ENCODE measurements at places on chromosomes 5 and 9.
A peak's percentile ranks its signal among the peaks of the same experiment; 100 is the strongest.

DNA sequence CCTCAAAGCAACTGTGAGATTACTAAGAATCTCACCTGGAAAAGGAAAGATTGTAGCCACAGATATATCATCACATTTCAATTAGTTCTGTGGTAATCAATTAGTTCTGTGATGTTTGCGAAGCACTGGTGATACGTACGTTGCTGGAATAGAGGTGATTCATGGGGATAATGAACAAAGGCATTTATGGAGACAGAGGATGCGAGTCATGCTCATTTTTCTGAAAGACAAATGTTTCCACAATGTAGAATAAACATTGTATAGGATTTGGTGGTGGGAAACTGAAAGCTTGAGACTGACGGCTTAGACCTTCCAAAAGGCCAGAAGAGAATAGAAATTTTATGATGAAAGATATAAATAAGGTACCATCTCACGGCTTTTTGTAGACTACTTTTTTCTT lies 507.3 kb upstream of the TYRP1 start:
- peak; percentile 62 for DNase-seq

- DNase-seq = no peak
Measured at GRCh38 chr9:92948038-92948534, 763 bp downstream of the FGD3 start.

DNA sequence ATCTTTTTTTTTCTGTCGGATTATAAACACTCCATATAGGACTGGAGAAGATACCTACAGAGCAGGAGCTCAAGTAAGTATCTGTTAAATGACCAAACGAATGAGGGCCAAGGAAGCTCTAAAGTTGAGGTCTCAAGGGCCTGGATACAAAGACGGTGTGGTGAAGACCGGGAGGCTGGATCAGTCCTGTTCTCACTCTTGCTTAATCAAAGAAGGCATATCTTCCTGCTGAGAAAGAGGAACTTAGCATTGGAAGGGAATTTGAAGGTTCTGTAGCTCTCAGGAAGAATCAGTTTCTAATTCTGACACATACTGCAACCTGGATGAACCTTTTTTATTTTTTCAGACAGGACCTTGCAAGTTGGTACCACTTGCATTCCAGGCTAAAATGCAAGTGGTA lies 28.3 kb upstream of the PAX5 start:
- DNase-seq = no peak

GRCh38 chr5:162272417-162272816 lies 204.8 kb downstream of the GABRG2 start:
- no peak for DNase-seq

DNA sequence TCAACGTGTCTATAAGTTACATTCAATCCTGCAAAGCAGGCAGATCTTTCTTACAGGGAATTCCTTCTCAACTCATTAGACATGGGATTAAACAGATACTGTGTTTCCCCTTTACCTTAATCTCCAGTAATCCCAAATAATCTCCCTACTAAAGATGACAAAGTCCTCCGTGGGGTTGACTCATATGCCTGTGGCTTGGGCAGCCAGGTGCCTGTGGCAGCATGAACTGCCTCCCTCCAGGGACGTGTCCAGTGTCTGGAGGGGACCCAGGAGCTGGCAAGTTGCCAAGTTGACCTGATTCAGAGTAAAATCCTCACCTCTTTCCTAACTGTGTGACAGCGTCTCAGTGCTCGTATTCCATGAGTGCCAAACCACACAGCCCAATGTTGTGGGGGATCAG lies 94.6 kb upstream of the PTCH1 start:
- no peak for DNase-seq

DNA sequence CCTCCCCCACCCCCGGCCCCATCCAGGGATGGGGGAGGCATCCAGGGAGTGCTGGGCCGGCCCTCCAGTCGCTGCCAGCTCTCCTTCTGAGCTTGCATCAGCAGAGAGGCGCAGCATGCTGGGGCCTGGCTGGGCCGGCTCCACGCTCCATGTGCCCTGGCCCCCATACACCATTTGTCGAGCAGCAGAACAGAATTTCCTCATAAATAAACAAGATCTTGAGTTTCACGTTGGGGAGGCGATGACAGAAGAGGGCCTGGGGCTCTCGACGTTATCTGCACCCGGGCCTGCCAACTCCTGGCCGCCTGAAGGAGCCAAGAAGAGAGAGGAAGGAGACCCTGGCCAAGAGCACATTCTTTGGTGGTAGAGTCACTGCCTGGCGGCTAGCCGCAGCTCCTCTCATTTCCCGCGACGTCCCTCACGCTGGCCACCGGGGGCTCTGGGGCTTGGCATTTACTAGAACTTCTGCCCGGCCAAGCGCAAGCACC lies 177.0 kb downstream of the FGF18 start:
- peak; percentile 76 for DNase-seq

- DNase-seq = no peak
Measured at GRCh38 chr5:151284392-151284967, 19.1 kb downstream of the SLC36A3 start.

DNA sequence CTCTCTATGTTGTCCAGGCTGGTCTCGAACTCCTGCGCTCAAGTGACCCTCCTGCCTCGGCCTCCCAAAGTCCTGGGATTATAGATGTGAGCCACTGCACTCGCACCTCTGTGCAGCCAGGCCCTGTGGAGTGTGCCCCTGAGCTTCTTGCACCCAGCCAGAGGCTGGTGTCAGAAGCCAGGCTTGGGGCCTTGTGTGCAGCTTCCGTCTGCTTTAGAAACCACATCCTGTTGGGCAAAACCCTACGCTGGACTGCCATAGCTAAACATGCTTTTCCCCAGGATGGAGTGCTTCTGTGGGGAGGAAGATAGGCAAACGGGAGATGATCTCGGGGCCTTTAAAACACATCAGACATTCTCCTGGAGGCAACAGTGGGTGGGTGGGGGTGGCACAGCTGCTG lies 40.1 kb downstream of the PRRT1B start:
- no peak for DNase-seq

- peak; percentile 28 for DNase-seq
Measured at GRCh38 chr9:108751369-108751768, 104.4 kb downstream of the ACTL7B start.

GRCh38 chr9:136448655-136449054 lies 9.0 kb upstream of the INPP5E start:
- no peak for DNase-seq

DNA sequence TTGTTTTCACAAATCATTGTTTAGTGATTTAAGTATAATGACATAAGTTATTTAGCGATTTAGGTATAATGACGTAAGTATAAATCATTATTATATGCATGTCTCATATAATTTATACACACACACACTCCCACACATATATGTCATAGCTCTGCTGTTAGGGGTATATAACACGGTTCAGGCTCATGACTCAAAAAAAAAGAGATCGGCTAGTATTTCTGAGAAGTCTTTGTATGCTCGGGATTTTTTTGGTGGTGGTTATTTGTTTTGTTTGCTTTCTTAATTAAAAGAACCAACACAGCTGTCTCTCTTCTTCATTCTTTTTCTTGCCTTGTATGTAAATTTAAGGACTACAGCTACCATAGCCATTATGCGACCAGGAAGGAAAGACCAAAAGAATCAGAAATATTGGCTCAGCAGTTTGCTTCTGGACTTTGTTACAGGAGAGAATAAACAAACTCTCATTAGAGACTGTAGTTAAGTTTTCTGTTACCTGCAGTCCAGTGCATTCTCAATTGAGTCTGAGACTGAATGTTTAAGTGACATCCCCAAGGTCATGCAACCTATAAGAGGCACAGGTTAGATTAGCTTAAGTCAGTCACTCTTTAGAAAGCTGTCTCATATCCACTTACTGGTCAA lies 83.2 kb upstream of the NREP start:
- DNase-seq = no peak

DNA sequence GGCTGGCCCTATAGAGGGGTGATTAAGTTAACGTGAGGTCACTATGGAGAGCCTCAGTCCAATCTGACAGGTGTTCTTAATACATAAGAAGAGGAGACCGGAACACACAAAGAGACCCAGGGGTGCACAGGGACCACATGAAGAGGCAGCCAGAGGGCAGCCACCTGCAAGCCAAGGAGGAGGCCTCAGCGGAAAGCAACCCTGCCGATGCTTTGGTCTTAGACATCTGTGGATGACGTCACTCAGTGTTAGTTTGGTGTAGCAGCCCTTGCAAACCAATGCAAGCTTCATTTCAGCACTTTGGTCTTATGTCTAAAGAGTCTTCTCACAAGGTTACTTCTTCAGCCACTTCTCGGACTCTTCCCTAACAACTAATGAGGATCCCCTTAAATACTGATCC lies 47.6 kb upstream of the GRHPR start:
- no peak for DNase-seq

DNA sequence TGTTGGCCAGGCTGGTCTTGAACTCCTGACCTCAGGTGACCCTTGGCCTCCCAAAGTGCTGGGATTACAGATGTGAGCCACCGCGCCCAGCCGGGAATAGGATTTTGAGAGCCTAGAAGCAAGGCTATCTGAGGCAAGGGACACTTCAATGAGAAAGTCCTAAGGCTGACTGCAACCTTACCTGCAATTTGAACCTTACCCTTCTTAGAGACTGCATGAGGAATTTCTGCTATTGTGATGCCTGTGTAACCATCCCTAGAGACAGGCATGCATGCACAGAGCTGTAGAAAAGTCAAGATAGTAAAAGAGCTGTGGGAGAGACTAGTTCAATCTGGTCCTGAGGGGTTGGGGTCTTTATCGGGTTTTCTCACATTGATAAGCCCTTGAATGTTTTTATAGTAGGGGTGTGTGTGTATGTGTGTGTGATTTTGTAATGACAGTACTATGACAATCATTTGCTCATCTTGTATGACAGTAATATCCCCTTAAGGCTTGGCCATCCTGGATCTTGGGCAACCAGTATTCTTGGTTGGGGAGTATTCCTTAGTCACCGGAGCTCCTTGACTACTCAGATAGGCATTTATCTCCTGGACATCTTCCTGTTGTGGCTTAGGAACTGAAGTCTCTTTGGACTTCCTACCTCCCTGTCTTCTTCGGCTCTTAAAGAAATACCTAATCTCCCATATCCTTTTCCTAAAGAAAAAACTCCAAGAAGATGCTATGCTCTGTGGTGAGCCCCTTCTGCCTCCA lies 11.2 kb downstream of the DNAJB5 start:
- DNase-seq = peak; percentile 64

DNA sequence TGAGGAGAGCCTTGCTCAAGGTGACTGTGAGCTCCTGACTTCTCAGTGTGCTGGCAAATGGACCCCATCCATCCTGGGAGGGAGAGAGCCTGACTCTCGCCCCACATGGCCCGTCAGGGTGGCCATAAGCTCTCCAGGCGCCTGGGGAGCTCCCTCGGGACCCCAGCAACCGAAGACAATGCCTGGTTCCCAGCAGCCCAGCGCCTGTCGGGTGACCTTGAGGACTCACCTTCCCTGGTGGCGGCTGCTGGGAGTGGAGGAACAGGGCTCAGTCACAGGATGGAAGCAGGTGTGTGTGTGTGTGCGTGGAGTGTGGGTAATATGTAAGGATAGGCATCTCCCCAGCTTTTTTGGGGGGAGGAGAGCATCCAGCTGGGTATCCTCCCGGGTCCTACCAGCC lies 190.3 kb downstream of the MELK start:
- DNase-seq = no peak

DNA sequence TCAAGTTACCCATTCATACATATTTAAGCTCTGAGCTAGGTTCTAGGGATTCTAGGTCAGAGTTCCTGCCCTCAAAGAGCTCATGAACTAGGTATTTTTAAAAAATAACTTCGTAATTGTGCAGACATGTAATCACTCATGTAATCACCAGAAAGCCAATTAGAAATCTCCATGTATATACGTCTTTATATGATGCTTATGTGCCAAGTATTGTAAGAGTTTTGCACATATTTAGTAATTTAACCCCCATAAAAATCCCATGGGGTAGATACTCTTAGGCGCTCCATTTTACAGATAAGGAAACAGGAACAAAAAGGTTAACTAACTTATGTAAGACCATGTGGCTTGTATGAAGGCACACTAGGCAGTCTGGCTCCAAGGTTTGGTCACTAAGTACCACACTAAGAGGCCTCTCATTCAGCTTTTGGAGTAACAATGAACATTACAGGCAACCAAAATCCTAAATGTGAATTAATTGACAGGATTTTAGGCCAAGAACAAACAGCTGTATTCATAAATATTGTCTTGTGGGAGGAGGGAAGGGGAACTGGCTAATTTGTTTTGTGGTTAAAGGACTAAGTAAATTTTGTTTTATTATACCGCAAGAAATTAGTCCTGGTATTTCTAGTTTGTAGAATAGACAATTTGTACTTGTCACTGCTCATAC lies 1.7 kb upstream of the OTULINL start:
- no peak for DNase-seq

DNA sequence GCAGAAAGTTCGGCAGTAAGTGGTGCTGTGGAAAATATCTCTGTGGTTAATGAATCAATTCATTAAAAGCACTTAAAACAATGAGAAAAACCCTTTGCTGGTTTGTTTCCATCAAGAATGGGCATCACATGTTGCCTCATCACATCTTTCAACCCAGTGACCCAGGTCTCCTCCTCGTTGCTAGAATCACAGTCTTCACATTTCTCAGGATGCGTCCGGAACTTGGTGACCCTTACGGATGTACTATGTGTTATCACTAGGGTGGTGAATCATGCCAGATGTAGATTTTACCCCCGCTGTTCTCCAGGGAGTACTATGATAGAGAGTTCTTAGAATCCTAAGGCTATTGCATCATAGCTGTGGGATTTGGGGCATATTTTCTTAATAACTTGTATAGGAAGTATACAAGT lies 217.9 kb upstream of the KLF4 start:
- DNase-seq = peak; percentile 93

- no peak for DNase-seq
Measured at GRCh38 chr5:126450346-126450745, 27.1 kb downstream of the GRAMD2B start.

DNA sequence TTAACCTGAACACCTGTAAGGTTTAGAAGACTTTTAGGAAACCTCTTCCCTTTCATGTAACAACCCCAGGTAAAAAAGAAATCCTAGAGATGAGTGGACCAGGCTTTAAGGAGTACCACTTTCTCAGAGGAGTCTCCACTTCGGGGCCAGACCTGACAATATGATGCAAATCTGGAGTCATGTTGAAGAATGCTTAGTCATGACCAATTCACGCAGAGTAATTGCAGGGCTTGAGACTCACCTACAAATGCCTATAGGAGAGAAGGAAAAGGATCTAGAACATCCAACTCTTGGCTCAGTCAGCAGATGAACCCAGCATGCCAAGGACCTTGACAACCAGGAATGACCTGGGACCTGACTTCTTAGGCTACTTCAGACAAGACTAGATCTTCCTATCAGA lies 235.4 kb downstream of the DOCK8 start:
- DNase-seq = no peak

DNA sequence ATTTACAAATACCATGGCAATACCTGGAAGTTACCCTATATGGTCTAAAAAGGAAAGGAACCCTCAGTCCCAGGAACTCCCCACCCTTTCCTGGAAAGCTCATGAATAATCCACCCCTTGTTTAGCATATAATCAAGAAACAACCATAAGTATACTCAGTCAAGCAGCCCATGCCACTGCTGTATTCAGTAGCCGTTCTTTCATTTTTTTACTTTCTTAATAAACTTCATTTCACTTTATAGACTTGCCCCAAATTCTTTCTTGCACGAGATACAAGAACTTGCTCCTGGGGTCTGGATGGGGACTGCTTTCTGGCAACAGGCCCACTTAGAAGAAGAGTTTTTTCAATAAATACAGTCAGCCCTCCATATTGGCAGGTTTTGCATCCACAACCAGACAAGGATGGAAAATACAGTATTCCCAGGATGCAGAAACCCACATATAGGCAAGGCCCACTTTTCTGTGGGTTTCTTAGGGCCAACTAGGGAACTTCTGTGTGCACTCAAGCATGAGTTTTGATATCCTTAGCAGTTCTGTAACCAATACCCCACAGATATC lies 2.8 kb upstream of the TBCA start:
- DNase-seq = no peak
